Renal cortical epithelial cell (primary cell): ENCODE measurements at places on chromosomes 3 and 15. TPM values are rescaled to one million over a fixed set of nuclear protein-coding genes. Genes with fewer than 3 reads are reported as not detected.

GRCh38 chr15:92655178-92655995 lies at the start of gene FAM174B:
TSS of gene FAM174B (minus strand) at chr15:92655775.
- no peak for DNase-seq

- DNase-seq, result no peak
Observed at GRCh38 chr3:84439476-84439875, 519.3 kb upstream of the CADM2 start.

GRCh38 chr3:10738688-10739372 lies 77.2 kb upstream of the SLC6A11 start:
- DNase-seq, result peak; percentile 22

DNA sequence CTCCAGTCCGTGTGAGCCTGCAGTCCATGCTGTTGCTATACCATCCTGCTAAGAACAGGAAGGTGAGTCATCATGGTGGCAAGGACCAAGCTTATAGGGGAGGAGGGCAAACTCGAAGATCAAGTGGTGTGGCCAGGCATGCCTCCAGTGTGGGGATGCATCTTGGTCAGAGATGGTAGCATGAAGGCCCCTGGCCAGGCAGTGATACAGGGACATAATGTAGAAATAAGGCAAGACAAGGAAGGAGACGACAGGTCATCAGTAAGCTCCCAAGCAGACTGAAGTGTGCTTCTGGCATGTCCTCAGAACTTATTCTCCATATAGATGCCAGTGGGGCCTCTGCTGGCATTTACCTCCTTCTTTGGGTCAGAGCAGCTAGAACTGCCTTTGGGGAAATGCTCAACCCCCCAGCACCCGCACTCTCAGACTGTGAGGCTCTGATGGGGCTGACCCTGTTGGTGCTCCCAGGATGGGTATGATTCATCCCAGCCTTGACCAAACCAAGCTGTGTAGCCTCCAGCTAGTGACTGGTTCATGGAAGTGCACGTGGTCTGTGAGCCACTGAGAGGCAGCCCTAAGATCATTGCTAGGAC lies 52.5 kb upstream of the ATP2B2 start:
- DNase-seq, result no peak

GRCh38 chr15:69652293-69652692 lies 199.7 kb downstream of the RPLP1 start:
- DNase-seq, result no peak

The RGMA gene
- 0.25 TPM in 1 of 2 replicates, not detected in the other for total RNA-seq

DNA sequence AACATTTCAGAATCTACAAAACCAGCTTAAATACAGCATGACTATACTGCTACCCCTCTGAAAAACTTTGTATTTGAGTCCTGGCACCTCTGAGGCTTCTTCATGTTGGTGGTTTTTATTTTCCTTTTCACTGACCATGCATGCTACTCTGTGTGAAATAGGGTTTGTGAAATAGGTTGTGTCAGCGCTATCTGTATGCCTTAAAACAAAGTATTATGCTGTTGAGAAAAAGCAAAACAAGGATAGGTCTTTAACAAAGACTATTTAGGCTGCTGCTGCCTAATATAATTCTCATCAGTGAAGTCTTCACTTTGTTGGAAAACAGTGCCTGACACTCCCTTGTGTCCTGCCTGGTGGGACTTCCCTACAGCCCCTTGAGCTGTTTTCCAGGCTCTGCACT lies 28.7 kb upstream of the TRAK1 start:
- DNase-seq, result no peak

DNA sequence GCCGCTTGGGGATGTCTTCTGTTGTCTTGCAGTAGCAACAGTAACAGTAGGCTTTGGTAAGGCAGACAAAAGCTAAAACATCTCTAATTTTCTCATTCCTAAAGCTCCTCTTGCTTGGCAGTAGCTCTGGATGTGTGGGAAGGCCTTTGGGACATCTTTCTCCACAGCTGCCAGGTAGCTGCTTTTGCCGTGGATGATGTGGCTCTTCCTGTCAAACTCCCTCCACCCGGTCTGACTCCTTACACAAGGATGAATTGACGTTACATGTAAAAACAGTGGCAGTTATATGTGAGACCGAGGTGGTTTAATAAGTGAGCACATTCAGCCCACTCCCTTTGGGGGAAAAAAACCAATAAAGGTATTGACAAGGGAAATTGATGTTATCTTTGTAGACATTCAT lies 309.1 kb downstream of the TUSC7 start:
- DNase-seq, result no peak

DNA sequence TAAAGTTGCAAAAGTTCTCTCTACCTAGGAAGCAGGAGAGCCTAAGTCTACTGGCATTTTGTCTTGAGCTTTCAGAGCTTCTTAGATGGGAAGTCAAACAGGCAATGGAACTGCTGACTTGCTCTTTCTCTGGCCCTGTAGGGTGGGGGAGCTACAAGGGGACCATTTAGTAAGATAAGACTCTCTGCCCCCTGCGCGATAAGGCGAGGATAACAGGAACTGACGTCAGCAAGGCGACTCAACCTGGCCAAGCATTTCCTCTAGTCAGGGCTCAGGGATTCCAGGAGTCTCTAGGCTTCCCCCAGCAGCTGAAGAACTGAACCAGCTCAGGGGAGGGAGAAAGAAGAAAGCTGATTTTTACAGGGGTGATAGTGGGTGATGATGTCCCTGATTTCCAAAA lies 5.8 kb downstream of the RARB start:
- DNase-seq, result no peak

The NRROS gene
- total RNA-seq, result 0.20 and 1.9 TPM in 2 replicates

- DNase-seq, result peak; percentile 67
Observed at GRCh38 chr3:136750897-136751315, 1.3 kb downstream of the STAG1 start.

The SLC2A2 gene
- 0.35 and 13.0 TPM in 2 replicates for total RNA-seq

DNA sequence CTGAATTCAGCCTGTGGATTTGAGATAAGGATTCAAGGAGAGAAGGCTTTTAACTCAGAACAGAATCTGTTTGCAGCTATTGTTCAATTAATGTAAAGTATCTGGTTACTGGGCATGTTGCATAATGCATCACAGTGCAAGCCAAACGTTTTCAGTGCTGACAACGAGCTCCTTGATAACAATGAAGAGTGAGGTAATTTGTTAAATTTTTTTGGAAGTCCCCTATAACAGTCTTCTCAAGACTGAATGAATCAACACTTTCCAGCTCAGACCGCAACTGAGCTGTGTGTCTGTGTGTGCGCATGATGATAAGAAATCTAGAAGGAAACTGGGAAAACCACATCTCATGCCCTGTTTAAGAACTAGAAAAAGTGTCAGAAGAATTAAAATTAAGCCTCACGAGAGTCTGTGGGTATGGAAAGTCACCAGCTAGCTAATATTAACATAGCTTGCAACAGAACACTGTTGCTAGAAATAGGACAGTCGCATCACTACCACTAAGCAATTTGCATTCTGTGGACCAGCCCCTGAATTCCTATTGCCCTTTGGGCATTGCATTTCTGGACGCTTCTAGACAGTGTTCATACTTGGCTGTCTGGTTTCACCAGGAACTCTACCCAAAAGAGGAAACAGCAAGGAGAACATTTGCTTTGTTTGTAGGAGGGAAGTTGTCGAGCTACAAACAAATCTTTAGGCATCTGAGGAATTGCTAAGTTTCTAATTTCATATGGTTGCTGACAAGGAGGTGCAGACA lies 43.7 kb upstream of the ATP2C1 start:
- peak; percentile 71 for DNase-seq

- DNase-seq, result peak; percentile 23
Observed at GRCh38 chr3:4575381-4575780, 82.2 kb downstream of the ITPR1 start.

The KBTBD13 gene
- not detected in 2 replicates for total RNA-seq

DNA sequence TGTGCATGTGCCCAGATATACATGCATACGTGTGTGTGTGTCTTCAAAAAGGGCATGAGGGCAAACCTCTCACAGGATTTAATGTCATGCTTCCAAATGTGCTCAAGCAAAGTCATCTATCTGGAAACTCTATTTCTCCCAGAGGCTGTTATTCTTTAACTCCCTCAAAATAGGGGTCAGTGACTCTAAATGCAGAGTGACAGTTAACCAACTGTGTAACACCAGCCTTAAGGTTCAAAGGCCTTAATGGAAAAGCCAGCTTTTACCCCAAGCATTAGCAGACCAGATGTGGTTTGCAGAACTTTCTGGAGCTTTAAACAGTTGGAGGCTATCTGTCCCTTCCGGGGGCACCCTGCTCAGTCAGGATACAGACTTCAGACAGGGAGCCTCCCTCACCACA lies 70.4 kb upstream of the SLC7A14 start:
- DNase-seq, result peak; percentile 30

The CLRN1 gene
- total RNA-seq, result not detected in 2 replicates

DNA sequence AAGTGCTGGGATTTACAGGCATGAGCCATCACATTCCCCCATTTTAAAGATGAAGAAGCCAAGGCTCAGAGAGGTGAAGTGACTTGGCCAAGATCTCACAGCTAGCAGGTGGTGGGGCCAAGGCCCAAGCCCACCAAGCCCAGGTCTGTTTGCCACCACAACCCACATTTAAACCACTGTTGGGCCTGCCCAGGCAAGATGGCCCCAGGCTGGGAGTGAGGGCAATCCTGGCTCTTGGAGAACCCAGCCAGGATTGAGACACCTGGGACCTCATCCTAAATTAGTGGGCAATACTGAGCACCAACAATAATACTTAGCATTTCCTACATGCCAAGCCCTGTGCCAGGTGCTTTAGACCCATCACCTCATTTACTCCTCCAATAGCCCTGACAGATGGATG lies 6.9 kb downstream of the IGDCC3 start:
- DNase-seq, result no peak

DNA sequence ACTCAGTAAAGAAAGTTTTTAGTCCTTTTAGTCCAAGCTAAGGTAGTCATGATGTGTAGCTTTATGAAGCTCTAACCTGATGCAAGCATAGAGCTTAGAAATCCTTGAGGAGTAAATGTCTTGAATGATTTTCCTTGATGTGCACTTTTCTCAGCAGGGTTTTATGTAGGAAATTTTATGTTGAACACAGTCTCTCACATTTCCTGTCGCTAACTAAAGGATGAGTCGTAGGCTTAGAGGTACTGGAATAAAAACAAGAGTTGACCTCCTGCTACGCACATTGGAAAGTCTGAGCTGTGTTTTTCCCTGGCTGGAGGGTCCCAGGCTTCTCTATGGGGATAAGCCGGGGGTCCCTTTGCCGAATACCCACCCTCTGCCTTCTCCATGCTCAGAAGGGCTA lies 34.7 kb upstream of the ZPLD1 start:
- DNase-seq, result peak; percentile 81

The CEP70 gene
- 44.8 and 136 TPM in 2 replicates for total RNA-seq

DNA sequence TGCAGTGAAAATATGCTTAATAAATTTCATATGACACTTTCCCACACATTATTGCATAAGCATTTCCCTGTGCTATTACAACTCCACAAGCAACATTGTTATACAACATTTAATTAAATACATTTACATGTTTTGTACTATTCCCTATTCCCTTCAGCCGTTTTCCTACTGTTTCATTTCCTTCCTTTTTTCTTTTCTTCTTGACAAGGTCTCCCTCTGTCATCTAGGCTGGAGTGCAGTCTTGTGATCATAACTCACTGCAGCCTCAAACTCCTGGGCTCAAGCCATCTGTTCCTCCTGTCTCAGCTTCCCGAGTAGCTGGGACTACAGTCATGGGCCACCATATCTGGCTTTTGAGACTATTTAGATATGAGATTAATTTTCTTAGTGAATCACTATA lies 254.7 kb downstream of the NFKBIZ start:
- peak; percentile 30 for DNase-seq

- DNase-seq, result no peak
Observed at GRCh38 chr3:61252836-61253235, 1.6 kb upstream of the FHIT start.

GRCh38 chr3:145817870-145818483 lies 343.0 kb downstream of the PLOD2 start:
- no peak for DNase-seq

GRCh38 chr3:136667081-136667480 lies 85.1 kb downstream of the STAG1 start:
- DNase-seq, result no peak

The CXCR6 gene
- not detected in 2 replicates for total RNA-seq

The LACTB gene
- total RNA-seq, result 41.9 and 52.4 TPM in 2 replicates

- no peak for DNase-seq
Observed at GRCh38 chr3:59968513-59969045, 918.8 kb upstream of the CFAP20DC start.
